Endothelial cell (in vitro differentiated cells): ENCODE measurements at places on chromosomes 7 and 10.

DNA sequence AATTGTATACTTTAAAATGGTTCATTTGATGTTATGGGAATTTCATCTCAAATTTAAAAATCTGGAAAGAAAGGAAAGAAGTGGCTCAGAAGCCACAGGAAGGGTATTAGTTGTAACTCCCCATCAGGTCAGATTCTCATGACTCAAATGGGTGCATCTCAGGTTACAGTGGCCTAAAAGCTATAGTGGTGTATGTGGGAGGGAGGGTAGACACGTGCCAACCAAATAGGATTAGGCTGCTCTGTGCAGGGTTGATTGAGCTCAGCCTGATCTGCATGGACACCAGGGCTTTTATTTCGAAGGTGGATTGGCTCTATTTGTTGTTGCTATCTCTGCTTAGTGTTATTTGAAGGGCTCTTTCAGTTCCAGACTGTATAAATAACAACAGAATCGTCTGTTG, 121.5 kb upstream of the PRR15 start:
- no peak for DNase-seq

DNA sequence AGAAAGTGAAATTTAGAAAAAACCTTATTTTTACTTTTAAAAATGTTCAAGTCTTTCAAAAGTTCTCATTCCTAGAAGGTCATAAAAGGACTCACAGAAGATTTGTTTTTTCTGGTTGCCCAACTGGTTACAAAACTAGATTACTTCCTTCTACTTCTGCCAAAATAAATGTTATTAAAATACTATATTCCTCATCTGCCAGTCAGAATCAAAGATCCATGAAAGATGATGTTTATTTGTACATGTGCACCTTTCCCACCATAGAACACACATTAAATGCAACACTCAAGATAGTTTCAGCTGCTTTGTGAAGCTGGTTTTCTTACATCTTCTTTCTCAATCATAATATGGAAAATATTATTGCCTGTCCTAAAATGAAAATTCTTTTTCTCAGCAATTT, 465.4 kb downstream of the ETV1 start:
- DNase-seq, result no peak

GRCh38 chr10:119651514-119652360, 557 bp downstream of the BAG3 start:
- DNase-seq, result peak; percentile 49

DNA sequence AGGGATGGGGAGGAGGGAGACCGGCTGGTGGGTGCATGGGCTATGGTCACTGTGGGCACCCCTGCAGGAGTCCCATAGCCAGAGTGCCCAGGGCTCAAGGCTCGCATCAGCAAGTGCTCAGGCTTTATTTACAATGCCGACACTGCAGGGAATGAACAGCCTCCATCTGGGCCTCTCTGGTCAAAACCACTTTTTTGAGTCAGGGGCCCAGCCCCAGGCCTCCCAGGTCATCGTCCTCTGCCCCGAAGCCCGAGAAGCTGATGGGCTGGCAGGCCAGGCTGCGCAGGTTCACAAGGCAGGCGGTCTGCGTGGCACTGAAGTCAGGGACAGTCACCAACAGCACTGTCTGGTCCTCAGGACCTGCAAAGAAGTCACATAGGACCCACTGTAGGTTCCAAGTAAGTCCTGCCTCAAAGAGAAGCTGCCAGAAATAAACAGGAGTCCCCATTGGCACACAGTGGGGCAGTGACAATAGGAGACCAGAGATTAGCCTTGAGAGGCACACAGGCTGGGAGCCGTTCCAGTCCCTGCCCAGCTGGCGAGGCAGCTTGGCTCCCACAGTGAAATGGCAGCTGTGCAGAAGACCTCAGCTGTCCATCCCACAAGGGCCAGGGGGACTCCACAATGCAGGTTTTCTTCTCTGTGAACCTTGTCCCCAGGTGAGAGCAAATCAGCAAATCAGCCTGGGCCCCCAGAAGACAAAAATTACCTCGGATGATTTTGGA, 8.6 kb downstream of the POLD2 start:
- DNase-seq, result no peak

DNA sequence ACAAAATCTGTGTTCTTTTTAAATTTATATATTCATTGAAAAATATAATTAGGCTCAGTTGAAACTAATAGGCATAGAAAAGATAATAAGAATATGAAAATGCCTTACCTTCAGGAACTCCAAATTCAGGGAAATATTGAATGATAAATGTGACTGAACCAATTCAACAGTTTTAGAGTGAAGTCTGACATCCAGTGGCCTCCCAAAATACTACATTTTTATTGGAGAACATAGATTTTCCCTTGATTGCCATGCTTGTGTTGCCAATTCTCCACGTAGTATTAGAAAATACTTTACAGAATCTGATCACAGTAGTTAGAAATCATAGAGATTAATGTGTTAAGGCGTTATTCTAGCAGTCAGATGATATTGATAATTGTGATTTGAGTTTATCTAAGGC, 1246.7 kb downstream of the GATA3 start:
- no peak for DNase-seq

GRCh38 chr7:31785101-31785500, 98.1 kb downstream of the PPP1R17 start:
- no peak for DNase-seq

DNA sequence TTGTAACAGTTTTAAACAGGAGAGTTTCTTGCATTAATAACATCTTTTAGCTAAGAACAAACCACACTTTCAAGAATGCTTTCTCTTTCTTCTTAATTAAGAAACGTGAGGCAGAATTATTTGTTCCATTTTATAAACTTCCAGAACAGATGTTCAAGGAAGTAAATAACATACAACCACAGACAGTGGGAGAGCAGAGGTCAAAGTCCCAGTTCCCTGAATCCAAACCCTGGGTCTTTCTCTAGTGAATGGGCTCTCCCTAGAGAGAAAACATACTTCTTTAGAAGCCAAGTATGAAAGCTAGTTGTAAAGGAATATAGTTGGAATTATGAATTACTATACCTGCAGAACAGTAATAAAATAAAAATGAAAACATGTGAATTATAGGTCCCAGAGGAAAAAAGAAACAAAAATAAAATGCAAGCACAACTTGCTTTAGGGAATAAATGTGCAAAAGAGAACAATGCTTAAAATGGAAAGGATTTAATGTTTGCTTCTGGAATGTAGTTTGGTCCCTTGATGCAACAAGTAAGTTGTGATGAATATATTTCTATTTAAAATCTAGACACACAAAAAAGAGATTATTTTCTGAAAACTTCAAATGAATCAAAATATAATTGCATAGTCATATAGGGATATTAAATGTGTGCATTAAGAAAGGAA, 6.0 kb downstream of the OR6B1 start:
- no peak for DNase-seq

DNA sequence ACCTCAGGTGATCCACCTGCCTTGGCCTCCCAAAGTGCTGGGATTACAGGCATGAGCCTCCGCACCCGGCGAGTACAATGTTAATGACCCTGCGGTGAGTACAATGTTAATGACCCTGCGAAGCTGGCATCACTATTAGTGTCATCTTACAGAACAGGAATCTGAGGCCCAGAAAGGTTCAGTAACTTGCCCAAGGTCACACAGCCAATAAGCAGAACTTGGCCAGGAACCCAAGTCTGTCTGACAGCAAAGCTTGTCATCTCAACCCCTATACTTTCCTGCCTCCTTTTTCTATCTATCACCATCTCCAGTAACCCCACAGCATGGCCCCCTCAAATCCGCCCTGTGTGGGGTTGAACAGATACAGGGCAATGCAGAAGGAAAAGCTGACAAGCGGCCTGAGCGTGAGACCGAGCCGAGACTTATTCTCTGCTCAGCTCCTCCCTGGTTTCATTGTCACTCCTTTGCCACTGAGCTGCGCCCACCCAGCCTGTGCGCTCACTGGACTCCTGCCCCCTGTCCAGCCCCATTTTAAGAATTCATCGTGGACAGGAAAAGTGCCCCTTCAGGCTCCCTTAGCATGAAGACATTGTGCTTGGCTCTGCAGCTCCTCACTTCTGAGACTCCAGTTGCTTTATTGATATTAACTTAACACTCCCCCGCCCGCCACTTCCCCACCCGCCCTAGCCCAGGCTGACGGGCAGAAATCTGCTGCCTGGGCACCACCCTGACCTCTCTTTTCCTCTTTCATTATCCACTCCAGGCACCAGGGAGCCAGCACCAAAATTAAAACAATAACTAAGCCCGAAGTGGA, 58.1 kb upstream of the LBX1 start:
- DNase-seq, result no peak

DNA sequence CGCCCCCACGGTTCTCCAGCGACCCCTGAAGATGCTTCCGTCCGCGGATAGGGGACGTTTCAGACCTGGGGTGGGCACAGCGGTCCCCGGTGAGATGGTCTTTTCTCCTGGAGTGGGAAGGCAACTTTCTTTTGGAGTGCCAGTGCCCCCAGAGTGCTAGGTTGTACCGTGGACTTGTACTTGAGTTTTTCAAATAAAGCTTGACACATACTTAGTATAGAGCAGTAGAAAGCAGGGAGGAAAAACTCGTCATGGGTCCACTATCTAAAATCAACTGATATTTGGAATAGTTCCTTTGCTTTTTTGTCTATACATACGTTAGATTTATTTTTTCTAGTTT, 28.4 kb downstream of the RBM20 start:
- no peak for DNase-seq

GRCh38 chr7:85261336-85261735, 74.5 kb upstream of the SEMA3D start:
- DNase-seq, result no peak

GRCh38 chr7:141842904-141843303, 1.6 kb upstream of the PRSS37 start:
- no peak for DNase-seq

- DNase-seq, result no peak
These were observed 101.2 kb downstream of the DNMBP start for GRCh38 chr10:99908512-99908911.
